ENCODE measurements at places on chromosomes 13 and 19. TPM values are rescaled to one million over a fixed set of nuclear protein-coding genes. Genes with fewer than 3 reads are reported as not detected.

The LYPD5 gene
- total RNA-seq = 1.1 TPM

The CKM gene
- not detected for total RNA-seq

DNA sequence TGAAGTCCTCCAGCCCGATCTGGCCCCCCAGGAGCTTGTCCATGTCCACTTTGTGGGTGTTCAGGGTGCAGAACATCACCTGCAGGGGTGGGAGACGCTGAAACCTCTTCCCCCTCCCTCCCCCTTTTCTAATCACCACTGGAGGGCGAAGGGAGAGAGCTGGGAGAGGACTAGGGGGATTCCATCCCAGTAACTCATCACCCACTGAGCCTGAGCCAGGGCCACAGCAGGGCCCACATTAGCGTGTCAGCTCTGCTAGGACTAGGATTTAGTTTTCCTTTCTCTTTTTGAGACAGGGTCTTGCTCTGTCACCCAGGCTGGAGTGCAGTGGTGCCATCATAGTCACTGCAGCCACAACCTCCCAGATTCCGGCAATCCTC lies 5.5 kb upstream of the PTGER1 start:
- no peak for DNase-seq

DNA sequence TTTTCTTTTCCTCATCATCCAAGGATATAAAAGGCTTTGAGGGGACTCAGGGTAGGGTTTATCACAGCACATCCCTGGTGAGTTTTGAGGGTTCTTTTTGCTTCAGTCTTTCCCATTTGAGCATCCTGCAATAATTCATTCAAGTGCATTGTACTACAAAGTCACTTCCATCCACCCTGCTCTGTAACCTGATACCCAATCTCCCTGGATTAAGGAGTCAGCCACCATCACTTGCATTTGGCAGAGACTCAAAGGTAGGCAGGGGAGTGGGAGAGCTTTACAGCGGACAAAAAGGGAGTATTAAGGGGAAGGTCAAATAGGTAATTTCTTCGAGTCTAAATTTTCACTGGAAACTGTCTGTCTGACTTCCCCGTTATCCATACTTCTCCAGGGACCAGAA lies 216.1 kb upstream of the TMTC4 start:
- no peak for DNase-seq

DNA sequence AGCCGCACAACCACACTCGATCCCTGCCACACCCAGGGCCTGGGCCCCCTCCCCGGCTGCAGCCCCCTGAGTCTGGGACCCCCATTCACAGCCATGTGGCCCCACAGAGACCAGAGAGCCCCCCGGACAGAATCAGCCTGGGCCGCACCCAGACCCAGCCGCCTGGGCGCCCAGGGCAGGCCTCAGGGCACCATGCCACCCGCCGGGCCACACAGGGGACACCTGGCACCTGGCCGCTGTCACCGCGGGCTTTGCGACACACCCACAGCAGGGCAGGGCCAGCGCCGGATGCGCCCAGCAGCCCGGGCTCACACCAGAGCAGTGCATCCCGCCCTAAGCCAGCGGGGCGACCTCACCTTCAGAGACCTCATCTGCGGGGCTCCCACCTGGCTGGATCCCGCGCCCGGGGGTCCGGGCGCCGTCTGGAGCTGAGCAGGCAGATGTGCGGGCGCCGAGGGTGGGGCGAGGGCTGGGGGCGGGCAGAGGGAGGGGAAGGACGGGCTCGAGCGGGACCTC lies 443 bp downstream of the TBXA2R start:
- no peak for DNase-seq

- no peak for DNase-seq
These were observed 46.3 kb downstream of the URI1 start for GRCh38 chr19:29988351-29988750.

DNA sequence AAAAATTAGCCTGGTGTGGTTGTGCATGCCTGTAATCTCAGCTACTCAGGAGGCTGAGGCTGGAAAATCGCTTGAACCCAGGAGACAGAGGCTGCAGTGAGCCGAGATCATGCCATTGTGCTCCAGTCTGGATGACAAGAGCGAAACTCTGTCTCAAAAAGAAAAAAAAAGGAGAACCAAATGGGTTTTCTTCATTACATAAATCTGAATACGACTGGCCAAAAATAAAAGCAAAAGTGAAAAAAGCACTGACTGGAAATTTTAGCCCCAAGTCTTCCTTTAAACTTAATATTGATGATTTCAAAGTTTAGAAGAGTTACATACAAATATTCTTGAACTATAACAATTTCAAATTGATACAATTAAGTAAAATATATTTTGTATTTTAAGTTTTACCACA lies 249.5 kb upstream of the STARD13 start:
- DNase-seq = no peak

- DNase-seq = no peak
These were observed 4.3 kb downstream of the HPN start for GRCh38 chr19:35045667-35046300.
